Bronchial epithelial cell (primary cell): ENCODE measurements at places on chromosomes 11 and 22.
A peak's percentile ranks its signal among the peaks of the same experiment; 100 is the strongest.

DNA sequence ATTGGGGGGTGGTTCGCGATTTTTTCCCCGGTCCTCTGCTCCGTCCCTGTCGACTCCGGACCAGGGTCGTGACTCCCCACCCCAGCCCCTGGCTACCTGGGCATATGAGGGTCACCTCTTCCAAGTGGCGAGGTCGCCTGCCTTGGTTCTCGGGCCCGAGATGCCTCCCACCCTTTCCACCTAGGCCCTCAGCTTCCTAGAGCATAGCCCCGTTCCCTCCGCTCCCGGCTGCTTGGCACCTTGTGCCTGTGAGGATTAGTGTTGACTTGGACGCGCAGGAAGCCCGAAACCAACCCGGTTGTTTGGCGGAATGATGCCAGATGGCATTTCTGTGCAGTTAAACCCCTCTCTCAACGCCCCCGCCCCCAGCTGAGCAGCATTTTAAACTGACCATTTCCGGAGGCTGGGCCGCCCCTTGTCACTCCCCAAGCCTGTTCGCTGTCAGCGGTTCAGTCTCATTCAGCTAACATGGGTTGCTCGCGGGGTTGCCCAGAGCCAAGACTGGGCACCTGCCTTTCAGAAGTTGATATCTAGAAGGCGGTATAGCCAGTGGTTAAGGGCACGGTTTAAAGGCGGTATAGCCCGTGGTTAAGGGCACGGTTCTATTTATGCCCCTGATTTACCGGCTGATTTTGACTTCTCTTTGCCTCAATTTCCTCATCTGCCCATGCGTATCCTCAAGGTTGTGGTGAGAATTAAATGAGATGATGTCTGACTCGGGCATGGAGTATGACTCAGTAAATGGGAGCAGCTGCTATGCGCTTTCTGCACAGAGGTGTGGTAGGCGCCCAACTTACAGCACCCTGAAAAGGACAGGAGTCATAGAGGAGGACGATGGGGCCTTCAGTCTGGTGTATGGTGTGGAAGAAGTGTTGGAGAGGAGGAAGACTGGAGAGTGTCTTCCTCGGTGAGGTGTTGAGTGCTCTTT lies 639 bp downstream of the INCENP start:
- DNase-seq = peak; percentile 71

DNA sequence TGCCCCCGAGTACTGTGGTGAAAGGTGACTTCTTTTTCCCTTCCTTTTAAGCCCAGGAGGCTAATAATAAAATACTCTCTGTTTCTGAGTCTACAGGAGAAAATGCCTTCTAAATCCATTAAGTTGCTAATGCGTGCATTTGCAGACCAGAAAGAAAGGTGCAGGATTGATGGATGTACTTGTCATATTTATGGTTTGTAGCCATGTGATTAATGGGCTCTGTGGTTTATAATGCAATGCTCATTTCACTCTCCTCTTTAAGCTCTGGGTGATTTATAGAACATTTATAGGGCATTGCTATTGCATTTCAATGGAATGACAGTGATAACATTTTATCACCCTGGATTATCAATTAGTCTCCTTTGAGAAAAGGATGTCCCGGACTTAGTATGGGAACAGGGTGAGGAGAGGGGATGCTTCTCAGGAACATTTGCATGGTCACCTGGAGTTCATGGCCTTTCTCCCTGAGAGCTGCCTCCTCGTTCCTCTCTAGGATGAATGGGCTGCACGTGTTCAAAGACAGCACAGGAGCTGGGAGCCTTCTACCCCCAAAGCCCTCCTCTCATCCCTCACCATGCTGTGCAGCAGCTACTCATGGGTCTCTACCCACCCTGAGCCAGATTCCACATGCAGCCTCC lies 82.8 kb upstream of the HMGXB4 start:
- DNase-seq = no peak

DNA sequence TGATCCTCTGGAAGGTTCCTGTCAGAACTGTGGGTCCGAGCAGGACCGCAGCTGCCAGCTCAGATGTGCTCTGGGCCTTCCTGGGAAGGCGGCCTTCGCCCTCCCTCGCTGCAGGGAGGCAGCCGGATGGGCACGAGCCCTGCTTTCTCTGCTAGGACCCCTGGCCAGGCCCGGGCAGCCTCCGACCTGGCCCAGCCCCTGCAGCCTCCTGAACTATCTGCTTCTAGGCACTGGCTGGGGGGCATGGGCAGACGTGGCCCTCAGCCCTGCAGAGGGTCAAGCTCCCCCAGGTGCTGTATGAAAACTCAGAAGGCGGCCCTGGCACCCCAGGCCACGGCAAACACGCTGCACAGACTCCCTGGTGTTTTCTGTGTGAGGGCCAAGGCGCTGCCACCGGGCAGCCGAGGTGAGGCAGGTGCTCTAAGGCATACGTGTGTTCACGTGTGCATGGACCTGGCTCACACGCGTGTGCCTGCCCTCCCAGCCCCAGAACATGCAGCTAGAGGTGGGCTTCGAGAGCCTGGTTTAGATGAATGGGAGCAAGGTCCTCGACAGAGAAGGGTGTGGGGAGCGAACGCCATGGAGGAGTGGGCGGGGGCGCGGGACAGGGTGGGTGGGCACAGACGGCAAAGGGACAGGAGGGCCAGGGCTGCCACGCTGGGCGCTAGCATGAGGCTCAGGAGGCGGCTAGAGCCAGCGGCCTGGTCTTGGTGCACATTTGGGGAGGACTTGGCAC lies 4.3 kb downstream of the LRFN4 start:
- DNase-seq = no peak

GRCh38 chr11:46588915-46589314 lies 4.9 kb downstream of the AMBRA1 start:
- DNase-seq = no peak

GRCh38 chr11:976431-977160 lies 50.9 kb downstream of the AP2A2 start:
- DNase-seq = no peak

- DNase-seq = no peak
Measured at GRCh38 chr11:47881145-47881544, 33.0 kb upstream of the NUP160 start.

DNA sequence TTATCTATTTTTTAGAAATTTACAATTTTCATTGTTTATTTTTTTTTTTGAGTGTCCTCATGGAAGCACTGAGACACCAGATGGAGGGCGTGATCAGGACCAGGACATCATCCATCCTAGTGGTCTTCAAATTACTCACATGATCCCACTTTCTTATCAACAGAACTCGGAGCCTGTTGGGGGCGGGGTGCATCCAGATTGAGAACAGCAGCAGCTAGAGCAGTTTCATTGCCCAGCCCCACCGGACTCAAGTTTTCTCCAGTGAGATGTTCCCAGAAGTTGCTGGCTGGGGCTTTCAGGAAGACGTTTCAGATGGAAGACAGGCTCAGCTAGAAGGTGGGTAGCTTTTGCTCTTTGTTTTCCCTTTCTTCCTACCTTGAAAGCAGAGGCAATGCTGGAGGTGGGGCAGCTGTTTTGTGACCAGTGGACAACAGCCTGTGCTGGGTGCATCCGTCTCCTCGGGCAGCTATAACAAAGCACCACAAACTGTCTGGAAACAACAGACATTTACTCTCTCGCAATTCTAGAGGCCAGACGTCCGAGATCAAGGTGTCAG lies 562.1 kb downstream of the TBC1D22A start:
- no peak for DNase-seq

- no peak for DNase-seq
Measured at GRCh38 chr22:42985531-42985905, 29.4 kb downstream of the PACSIN2 start.

DNA sequence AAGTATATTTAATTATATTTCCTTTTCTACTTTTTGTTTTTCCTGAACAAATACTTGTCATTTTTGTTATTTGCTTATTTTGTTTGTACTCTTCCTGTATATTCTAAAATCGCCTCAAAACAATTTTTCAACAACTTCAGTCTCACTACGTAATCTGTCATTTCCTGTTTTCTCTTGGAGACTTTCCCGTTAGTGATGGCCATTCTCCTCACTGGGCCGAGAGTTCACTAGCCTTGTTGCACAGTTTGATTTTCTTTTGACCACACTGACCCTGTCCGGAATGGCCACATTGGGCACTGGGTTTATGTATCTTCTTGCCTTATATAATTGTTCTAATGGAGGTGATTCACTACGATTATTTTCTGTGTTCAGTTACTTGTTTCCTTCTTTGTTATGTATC lies 726.1 kb downstream of the FAM181B start:
- no peak for DNase-seq

- no peak for DNase-seq
Measured at GRCh38 chr11:93689240-93689639, 27.8 kb downstream of the CEP295 start.

DNA sequence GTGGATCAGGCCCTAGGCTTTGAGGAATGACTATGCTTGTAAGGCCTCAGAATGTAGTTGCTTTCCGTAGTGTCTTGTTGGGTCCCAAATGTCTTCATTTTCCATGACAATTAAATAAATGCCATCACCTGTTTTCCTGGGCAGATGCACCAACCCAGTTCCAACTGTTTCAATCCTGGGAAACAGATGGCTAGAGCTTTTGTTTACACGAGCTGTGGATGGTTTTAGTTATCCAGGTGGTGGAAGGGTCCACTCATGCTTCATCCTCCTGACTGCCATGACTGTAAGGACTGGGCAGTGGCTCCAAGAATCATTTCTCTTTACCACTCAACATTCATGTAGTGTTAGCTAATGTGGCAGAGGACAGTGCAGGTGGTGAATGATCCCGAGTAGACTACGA lies 8.6 kb downstream of the RCN1 start:
- no peak for DNase-seq

DNA sequence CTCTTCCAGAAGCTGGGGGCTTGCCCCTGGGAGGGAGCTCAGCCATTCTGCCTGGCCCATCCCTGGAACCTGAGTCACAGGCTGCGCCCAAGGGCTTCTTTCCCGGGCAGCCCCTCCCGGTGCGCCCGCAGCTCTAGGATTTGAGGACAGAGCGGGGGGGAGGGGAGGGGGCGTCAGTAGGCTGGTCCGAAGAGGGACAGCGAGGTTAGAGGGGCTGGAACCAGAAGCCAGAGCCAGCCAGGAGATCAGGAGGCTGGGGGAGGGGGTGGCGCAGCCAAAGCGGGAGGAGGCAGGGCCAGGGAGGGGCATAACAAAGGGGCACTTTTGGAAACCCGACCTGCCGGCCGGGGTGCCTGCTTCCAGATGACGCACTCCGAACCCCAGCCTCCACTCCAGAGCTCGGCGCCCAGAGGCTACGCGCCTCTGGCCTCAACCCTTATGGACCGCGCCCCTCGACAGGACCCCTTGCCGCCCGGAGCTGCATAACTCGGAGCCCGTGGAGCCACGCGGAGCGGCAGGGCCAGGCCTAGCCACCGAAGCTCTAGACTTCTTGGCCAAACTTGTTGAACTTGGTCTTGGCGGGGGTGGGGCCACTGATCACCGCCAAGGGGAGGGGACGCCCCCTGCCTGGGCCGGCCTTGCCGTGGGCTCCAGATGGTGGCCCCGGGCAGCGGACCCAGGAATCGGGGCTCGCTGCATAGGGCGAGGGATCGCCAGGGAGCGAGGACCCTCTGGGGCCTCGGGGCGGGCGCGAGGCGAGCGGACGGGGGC lies 744 bp downstream of the PACSIN3 start:
- DNase-seq = peak; percentile 68

- DNase-seq = peak; percentile 26
Measured at GRCh38 chr11:80846979-80847378, 1406.1 kb upstream of the TENM4 start.

- DNase-seq = no peak
Measured at GRCh38 chr11:27347359-27348339, 15.4 kb downstream of the CCDC34 start.

- DNase-seq = no peak
Measured at GRCh38 chr11:94185416-94186084, 56.9 kb downstream of the PANX1 start.

DNA sequence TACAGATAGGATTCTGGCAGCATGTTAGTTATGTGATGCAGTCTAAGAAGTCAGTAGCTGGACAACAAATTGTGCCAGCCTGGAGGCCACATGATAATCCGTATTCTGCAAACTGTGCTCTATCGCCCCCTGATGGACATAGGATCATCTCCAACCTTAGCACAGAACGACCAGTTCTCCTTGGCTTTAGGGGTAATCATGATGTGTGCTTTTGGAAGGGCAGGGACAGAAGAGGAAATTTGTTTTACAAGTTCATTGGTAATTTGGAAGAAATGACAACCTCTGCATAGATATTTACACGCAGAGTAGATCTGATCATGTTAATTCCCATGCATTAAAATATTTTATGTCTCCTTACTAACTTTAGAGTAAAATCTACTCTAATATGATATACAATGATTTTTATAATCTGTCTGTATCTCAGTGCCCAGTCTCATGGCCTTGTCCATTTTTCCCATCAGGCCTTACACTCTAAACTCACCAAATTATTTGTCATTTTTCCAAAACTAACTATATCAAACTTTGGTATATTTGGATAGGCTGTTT lies 12.1 kb downstream of the OR10D3 start:
- peak; percentile 64 for DNase-seq

DNA sequence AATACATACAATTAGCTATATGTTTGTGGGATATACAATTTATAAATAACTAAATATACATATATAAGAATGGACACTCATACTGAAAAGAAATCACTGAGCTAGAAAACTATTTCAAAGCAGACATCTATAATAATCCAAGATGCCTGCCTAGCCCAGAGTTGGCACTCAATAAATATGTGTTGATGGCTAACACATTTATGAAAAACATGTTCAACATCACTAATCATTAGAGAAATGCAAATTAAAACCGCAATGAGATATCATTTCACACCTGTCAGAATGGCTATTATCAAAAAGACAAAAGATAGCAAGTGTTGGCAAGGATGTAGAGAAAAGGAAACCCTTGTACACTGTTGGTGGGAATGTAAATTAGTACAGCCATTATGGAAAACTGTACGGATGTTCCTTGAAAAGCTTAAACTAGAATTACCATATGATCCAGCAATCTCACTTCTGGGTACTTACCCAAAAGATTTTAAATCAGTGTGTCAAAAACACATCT lies 29.8 kb downstream of the POU2AF1 start:
- no peak for DNase-seq

DNA sequence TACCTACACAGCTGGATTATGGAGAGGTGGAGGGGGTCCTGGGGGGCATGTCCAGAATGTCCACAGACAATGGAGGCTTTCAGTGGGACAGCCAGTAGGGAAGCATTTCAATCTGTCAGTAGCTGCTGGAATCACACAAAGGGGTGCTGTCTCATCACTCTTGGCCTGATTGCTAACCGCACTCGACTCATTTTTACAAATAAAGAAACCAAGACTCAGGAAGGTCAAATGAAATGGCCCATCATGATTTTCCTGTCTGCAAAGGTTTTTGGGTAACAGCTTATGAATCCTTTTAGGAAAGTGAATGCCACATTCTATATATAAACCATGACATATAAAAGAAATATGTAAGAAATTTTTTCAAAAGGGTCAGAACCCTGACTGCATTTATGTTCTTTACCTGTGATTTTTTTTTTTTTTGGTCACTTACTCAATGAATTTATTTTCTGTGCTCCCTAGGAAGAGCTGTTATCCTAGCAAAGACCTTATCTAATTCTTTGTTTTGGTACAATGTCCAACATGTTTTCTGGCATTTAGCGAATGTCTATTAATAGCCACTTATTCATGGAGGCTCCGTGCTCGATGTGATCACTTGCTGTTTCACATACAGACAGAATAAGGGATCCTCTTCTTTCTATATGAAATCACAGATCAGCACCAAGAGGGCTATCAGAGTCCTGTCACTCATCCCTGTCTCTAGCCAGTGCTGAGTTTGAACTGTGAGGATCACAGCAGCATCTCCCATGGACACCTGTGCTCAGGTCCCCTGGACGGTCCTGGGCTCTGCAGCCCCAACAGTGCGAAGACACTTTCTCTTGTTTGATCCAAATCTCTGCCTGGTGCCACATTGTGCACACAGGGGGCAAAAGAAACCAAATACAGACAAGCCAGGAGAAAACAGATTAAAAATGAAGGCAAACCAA lies 979.7 kb downstream of the NTM start:
- no peak for DNase-seq
